ENCODE measurements at places on chromosomes 16 and 17.
A peak's percentile ranks its signal among the peaks of the same experiment; 100 is the strongest.

- no peak for DNase-seq
Measured at GRCh38 chr17:9484789-9485188, 90.8 kb downstream of the STX8 start.

DNA sequence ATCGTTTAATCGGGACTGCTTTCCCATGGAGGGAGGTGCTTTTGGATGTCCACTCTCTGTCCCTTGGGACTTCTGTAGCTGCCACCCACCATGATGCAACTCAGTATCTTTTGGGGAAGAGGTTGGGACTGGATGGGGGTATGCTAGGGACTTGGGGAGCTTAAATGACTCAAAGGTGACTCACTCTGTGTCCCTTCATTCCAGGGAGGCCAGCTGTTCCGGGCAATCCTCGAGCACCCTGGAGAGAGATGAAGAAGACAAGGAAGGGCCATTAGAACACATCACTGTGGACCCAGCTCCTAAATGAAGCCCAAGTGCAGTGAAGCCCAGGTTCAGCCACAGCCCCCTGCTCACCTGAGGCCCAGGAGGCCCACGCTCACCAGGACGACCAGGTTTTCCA is 4.6 kb downstream of the COL1A1 start:
- DNase-seq, result no peak

DNA sequence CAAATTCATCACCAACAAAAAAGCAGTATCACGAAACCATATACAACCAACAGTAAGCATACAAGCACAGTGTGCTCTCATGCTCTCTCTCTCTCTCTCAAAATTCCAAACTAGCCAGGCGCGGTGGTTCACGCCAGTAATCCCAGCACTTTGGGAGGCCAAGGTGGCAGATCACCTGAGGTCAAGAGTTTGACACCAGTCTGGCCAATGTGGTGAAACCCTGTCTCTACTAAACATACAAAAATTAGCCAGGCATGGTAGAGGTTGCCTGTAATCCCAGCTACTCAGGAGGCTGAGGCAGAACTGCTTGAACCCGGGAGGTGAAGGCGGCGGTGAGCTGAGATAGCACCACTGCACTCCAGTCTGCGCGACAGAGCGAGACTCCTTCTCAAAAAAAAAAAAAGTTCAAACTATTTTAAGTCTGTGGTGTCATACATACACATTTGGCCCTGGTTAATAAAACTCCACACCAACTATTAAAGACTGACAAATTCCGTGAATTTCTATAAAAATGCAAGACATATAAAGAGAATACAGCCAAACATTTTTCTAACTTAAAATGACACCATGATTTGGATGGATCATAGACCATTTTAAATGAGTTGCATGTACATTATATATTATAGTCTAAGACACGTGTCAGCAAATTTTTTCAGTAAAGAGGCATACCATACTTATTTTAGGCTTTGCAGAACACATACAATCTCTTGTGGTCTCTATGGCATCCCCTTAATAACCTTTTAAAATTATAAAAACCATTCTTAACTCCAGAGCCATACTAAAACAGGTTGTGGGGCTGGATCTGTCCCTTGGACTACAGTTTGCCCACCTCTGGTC is 30.9 kb downstream of the GLG1 start:
- no peak for DNase-seq

GRCh38 chr17:82781894-82782274 is 30.0 kb downstream of the TBCD start:
- peak; percentile 86 for DNase-seq

DNA sequence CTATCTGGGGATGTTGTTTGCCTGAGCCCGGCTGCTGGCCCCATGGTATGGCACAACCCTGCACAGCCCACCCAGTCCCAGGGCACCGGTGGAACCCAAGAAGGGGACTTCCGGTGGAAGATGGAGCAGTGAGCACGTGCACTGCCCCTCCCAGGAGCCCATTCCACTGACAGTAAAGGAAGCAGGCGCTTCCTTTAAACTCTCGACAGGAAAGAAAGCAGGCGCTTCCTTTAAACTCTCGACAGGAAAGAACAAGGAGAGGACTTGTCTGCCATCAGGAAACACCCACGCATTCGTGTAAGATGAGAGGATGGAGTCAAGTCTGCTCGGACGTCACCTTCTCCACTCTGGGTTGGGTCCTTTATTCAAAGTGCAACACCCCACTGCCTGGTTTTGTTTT is 53.7 kb downstream of the IL21R start:
- no peak for DNase-seq

DNA sequence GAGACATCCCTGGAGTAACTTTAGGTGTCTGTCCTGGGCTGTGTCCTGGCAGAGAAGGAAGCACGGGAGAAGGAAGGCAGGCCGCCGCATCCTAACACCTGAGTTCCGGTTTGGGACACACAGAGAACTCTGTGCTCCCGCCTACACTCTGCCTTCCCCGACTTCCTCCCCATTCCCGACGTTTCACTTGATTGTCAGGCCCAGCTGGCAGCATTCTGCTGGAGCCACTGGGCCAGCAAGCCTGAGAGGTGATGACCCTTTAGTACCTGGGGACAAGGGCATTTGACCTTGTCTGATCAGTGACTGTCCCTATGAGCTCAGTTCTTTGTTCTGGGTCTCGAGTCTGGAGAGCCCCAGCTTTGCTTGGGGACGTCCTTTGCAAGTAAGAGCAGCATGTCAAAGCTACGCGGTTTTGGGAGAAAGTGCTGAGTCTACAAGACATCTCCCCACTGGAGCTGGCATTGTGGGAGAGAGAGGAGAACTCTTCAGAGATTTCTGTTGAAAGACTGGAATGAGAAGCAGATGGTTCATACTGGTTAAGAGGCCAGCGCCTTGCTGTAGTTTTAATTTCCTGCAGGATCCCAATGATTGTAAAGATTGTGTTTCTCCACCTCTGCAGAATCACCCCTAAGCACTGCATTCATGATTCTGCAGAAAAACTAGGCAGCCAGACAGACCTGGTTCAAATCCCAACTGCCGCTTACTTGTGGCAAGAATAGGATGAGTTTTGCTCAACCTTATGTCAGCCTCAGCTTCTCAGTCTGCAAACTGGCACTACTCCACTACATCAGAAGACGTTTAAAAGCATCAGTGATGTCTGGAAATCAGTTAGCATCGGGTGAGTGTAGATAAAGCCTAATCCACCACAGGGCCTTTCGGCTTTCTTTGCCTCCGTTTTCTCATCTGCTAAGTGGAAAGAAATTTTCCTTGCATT is 20.6 kb downstream of the ABAT start:
- DNase-seq, result no peak

GRCh38 chr16:71338193-71338592 is 20.3 kb upstream of the CALB2 start:
- DNase-seq, result no peak

- peak; percentile 59 for DNase-seq
Measured at GRCh38 chr17:29140631-29141513, 39.3 kb downstream of the MYO18A start.

DNA sequence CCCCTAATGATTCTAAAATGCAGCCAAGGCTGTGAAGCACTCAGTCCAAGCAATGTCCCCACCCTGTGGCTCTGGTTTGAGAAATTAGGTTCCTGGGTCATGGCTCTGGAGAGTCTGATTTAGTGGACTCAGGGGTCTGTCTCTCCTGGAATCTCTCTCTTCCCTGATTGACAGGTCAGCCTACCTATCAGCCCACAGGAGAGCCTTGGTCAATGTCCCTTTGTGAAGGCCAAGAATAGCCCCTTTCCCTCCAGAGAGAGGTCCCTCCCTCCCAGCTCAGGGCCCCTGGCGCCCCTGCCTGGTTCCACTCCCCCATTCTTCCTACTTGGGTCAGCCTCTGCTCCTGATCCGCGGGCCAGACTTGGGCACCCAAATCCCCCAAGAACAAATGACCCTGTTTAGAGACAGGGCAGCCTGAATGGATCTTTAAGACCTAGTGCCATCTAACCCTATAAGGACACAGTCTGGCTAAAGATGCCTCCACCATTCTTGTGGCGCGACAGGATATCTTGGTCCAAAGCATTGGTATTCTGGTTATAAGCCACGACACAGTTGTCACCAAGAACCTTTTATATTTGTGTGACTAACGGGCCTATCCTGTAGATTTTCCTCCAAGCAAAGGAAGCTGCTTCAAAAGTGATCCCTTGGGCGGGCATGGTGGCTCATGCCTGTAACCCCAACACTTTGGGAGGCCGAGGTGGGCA is 38.3 kb upstream of the PRSS54 start:
- no peak for DNase-seq

Measured in activated CD4-positive, alpha-beta T cell treated with anti-CD3 and anti-CD28 coated beads for 48 hours (primary cell).